Hepatic stellate cell (primary cell): ENCODE measurements at places on chromosomes 12 and 14.

- no peak for DNase-seq
Observed at GRCh38 chr14:58291646-58292045, 6.7 kb upstream of the ARID4A start.

- DNase-seq = no peak
Observed at GRCh38 chr12:67919406-67919805, 69.8 kb upstream of the IFNG-AS1 start.

DNA sequence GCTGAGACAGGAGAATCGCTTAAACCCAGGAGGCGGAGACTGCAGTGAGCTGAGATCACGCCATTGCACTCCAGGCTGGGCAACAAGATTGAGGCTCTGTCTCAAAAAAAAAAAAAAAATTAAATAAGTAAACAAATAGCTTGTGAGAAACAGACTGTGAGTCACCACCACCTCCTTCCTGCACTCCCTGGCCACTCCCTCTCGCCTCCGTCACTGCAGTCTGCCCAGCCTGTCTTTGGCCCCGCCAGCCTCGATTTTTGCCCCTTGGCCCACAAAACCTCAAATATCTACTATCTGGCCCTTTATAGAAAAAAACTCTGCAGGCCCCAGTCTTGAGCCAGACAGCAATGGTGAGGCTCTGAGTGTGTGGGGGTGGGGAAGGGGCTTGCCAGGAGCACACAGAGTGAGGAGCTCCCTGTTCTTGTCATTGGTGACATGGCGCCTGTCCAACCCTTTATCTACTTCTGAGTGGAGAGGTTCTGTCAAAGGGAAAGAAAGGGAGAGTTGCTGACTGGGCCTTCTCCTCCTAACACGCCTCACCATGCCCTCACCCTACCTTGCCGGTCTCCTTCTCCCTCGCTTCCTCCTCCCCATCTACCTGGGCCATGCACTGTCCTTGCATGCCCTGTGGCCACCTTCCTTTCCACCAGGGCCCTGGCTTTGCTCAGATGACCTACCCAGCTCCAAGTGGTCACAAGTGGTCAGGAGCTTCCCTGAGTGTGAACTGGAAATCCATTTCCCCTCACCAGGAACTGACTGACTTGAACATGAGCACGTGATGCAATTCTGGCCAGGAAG, 22.1 kb downstream of the LGMN start:
- peak; percentile 90 for DNase-seq

DNA sequence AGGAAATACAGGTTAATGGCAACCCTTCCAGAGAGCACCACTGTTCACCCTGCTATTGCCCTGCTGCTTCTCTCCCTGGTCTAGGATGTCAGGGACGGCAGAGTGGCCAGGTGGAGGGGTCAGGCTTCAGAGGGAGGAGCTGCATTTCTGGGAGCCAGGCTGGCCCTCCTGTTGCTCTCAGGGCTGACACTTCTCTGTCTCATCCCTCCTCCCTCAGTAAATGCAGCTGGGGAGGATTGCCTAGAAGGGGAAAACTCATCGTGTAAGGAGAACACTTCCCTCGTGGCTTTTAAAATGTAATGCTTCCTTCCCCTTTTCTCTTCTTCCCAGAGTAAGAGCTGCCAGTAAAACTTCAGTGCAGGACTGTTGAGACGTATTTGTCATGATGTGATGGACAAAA, 20.8 kb downstream of the SUSD6 start:
- DNase-seq = no peak

GRCh38 chr14:23829736-23830471, 123.7 kb upstream of the DHRS4 start:
- DNase-seq = peak; percentile 49

- peak; percentile 45 for DNase-seq
Observed at GRCh38 chr12:121036810-121037326, 2.2 kb downstream of the OASL start.

- no peak for DNase-seq
Observed at GRCh38 chr12:55806982-55807381, 10.5 kb downstream of the SARNP start.

DNA sequence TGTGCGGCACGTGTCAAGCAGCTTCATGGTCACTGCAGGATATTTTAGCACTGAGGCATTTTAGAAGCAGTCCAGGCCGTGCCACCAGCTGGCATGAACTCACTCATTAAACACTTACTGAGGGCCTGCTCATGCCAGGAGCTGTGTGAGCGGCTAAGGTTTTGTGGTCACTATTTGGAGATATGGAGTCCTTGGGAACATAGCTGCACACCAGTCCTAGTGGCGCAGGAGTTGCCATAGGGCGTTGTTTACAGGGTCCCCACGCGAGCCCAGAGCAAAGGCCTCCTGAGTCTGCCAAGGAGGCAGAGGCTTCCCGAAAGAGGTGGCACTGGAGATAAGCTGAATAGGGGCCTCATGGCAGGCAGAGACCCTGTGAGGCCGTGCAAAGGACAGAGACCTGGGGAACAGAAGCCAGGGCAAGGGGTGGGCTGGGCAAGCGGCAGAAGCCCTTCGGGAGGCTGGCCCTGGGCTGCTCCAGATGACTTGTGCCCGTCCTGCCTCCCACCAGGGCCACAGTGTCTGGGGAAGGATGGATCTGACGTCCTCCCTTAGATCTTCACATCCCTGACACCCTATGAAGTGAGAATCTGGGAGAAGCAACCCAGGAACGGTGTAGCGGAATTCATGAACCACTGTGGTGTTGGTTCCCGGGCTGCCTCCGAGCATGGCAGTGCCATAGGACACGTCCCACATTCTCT, 38.9 kb downstream of the SFSWAP start:
- no peak for DNase-seq

GRCh38 chr12:32159925-32160324, 53.3 kb downstream of the BICD1 start:
- no peak for DNase-seq

DNA sequence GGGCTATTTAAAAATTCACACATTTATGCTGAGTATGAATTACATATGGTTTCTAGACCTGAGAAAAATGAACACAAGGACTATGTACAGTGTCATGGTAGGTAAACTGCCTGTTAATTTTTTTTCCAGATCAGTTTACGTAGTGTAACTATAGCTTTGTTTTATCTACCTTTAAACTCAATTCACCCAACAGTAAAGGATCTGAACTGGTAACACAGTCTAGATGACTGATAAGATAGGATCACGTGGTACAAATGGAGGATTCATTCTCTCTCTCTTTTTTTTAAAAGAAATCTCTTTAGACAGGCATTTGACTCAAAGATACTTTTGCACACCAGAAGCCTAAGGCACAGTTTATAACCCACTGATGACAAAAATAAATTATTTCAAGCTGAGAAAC, 130.8 kb upstream of the ATP2B1 start:
- DNase-seq = no peak

DNA sequence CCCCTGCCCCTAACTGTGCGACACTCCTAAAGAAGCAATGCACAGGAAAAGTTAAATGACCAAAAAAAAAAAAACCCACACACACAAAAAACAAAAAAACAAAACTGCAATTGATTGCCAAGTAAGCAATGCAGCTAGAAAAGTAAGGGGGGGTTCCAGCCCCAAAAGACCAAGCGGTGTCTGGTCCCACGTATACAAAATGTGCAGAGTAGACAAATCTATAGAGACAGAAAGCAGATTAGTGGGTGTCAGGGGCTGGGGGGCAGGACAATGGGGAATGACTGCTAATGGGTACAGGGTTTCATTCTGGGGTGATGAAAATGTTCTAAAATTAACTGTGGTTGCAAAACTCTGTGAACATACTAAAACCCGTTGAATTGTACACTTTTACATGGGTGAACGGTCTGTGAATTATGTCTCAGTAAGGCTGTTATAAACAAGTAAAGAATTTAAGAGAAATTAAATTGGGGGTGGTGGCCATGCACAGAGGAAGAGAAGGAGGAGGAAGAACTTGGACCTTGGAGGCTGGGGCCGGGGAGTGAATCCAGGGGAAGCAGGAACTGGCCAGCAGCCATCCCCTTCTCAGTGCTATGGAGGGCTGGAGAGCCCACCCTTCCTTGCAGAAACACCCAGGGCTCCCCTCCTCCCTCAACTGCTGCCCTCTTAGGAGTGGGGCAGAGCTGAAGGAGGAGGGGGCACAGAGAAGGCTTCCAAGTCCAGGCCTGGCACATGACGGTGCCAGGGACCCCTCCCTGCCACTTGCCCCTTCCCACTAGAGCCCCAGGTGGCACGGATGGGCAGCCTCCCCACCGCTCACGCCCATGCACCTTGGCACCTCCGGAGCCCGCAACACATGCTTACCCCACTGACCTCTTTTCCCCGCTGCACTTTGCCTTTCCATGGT, 45.4 kb downstream of the KDM2B start:
- DNase-seq = no peak

DNA sequence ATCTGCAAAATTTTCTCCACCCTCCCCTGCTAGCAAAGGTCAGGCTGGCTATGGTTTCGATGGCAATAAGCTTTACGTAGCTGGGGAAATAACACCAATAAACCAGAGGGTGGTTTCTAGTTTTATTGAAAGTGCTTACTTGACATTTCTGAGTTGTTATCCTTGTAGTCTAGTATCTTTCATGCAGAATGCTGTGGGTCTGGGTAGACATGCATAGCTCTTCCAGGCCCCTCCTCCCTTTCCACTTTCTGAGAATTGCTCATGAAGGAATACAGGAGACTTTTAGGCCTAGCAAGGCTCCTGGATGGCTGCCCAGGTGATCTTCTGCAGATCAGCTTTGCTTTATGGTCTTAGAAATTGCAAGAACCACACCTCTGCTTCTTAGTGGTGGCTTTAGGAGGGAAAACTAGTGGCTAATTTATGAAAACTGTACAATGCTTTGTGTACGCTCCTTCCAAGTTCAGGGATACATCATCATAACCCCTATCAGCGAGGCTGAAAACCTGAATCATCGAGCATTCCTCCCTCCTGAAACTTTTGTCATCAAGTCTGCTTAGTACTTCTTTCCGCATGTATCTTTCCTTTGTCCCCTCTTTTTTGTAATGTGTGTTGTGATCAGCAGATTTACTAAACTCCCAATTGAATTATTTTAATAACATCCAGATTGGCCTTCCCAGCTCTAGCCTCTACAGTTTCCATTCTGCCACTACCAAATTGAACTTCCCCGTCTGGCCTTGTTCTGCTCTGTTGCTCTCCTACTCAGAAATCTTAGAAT, 473.0 kb downstream of the RAD51B start:
- no peak for DNase-seq

DNA sequence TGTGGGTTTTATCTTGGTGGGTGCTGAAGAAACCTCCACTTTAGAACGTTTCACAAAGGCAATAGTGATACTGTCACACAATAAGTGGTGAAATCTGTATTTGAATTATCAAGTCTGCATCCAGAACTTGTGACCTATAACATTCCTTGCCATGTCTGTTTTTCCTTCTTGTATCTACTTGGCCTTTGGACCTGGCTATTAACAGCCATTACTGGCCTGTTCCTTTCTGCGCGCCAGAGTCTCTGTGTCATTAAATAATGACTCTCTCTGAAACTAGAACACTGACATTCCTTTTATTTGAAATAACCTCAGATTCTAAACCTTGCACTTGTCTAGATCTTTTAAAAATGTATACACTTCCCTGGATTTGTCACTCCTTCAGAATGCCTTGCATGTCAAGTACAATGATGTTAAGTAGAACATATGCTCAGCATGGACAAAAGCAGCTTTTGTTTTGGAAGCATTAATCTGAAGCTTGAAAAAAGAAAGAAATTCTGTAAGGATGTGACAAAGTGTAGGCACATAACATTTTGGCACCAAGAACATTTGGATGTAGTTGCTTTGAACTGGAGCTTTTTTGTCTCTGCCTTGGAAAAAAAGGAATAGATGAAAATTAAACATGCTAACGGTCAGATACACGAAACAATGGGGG, 95.5 kb upstream of the RPL10L start:
- DNase-seq = no peak

DNA sequence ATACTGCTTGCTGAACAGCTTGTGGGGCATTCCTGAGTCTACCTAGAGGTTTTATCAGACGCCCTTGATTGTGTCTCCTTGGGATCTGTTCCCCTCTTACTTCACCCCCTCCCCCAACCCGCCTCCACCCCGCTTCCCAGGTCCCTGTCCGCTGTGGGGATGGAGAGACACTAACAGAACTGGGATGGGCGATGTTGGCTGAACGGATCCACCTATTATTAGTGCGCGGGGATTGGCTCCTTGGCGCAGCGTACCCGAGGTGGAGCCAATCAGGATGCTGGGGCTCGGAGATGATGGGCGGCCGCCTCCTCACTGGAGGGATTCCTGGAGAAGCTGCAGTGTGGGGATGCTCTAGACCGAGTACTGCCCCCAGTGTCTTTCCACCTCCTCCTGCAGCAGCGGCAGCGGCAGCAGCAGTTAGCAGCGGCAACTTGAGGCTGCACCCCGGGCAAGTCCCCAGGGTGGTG, at the start of gene SYT1:
Gene SYT1 (plus strand): TSS at position 372 of the 467 bp plus-strand sequence.
- peak; percentile 91 for DNase-seq

DNA sequence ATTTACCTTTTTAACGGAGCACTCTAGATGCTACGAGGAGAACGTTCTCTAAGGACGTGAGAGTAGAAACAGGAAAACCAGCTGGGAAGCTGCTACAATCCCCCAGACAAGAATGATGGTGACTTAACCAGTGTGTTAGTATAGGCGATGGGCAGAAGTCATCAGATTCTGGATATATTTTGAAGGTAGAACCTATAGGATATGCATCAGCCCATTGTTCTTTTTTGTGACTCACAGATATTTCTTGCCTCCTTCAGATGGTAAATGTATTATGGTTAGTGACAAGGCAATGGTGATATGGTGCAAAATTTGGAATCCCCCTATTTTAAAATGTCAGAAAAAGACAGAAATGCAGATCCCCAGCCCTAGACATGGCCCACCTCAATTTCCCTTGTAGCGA, 258.2 kb downstream of the PHLDA1 start:
- DNase-seq = no peak

- DNase-seq = no peak
Observed at GRCh38 chr14:35938770-35939169, 112.6 kb downstream of the BRMS1L start.

- peak; percentile 29 for DNase-seq
Observed at GRCh38 chr12:29176941-29177340, 27.9 kb downstream of the FAR2 start.

DNA sequence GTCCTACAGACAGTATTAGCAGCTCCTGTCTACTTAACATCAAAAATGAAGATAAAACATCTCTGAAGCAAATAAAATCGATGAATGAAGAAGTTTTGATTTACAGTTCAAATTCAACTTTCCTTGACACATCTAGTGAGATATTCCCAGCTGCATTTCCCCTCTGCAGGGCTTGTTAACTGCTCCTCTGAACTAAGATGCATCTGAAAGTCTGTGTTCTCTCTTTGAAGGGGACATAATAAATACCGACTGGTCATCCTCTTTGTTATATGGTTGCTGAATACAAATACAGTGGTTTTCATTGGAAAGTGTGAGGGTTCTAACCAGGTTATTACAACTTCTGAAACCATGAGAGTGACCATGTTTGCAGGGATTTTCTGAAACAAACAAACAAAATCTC, 266.4 kb upstream of the SLC16A7 start:
- no peak for DNase-seq

- DNase-seq = no peak
Observed at GRCh38 chr12:64618953-64619590, 8.8 kb downstream of the RASSF3 start.

- no peak for DNase-seq
Observed at GRCh38 chr14:69441948-69442347, 42.6 kb upstream of the PLEKHD1 start.

- DNase-seq = no peak
Observed at GRCh38 chr12:85741046-85741445, 95.2 kb downstream of the RASSF9 start.

GRCh38 chr14:36717363-36717762, 55.7 kb downstream of the PAX9 start:
- DNase-seq = no peak

GRCh38 chr12:7933255-7933726, 2.7 kb downstream of the SLC2A3 start:
- peak; percentile 88 for DNase-seq

- no peak for DNase-seq
Observed at GRCh38 chr12:34386621-34387255, 364.4 kb downstream of the ALG10 start.
